IPS DF 19.7 (cell line): ENCODE measurements at places on chromosomes 4 and X.

DNA sequence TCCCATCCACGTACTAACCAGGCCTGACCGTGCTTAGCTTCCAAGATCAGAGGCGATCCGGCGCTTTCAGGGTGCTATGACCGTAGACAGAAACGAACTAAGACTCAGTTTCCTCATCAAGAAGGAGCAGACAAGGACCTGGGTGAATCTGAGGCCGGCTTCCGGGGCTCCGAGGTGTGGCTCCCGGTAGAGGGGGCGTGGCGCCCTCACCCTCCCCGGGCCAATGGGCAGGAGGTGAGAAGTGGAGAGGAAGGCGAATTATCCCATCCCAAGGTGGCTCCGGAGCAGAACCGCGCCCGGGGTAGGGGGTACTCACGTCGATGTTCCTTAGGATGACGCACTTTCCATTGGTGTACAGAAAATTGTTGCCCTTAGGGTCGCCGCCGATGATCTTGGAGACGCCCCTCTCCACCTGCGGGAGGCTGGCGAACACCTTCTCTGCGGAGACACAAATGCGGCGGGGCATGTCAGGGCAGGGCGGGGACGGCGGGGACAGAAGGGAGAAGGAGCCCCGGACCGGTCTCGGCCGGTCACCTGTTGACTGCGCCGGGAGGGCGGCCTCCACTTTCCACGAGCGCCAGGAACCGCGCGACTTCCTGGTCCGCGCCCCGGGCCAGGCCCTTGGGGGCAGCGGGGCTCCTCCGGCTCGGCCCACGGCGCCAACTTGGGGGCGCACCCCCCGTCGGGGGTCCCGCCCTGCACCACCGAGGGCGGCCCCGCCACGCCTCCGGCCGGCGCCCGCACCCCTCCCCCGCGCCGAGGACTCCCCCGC is 616 bp downstream of the WDR1 start:
- DNase-seq, result peak; percentile 23

- DNase-seq, result no peak
Observed at GRCh38 chrX:47144626-47145394, at the start of the genes NDUFB11 and RBM10. Gene NDUFB11 (minus strand): TSS chrX:47144702. CDS start chrX:47144679, 23 bp downstream. Gene RBM10 (plus strand): TSS chrX:47145221. CDS start chrX:47147482, 2,261 bp downstream.

DNA sequence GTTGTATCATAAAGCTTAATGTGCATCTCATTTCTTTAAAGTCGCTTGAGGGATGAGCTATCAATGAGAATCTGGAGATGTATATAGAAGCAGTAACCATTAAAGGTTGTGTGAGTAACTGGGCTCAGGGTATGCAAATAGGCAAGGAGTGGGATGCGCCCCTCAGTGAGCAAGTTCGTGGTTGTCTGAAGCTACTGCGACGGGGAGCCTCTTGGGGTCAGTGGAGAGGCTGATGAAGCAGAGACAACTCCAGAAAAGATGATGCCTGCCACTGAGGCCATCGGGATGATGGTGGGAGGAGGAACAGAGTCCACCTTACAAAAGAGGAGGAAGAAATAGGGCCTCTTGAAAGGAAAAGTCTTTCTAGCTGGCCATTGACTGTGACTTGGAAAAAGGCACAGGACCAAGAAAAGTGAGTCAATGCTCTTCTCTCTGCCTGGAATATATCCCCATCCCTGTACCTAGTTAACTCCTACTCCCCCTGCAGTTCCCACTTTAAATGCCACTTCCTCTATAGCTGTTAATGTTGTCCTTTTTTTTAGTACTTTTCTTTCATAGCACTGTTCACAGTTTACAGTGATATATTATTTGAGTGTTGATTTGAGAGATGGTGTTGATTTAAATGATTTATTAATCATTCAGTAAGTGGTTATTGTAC is 51.4 kb upstream of the LSM6 start:
- DNase-seq, result peak; percentile 20

GRCh38 chrX:78199851-78200250 is 60.4 kb upstream of the TAF9B start:
- DNase-seq, result no peak

DNA sequence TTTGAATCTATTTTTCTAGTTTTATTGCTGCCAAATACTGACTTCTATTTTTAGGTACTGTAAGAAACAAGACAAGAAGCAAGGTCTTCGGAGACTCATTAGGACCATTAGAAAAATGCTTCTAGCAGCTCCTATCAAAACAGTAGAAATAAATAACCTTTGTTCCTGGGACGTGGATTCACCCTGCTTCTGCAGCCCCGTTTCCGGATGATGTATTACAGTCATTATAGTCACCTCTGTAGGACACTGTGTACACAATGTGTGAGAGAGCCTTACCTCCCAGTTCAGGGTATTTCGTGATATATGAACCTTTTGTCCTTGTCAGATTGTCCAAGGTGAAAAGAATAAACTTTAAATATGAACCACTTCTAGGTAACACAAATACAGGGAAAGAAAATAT is 484.0 kb upstream of the TECRL start:
- DNase-seq, result no peak

GRCh38 chrX:18543738-18544137 is 118.3 kb downstream of the CDKL5 start:
- no peak for DNase-seq

- no peak for DNase-seq
Observed at GRCh38 chr4:73729534-73730165, 10.7 kb upstream of the CXCL8 start.

GRCh38 chr4:80015407-80016189 is 57.4 kb downstream of the ANTXR2 start:
- no peak for DNase-seq

GRCh38 chr4:164239976-164240375 is 514.0 kb upstream of the SMIM31 start:
- DNase-seq, result no peak

GRCh38 chr4:143381189-143382118 is 44.8 kb downstream of the GAB1 start:
- no peak for DNase-seq

DNA sequence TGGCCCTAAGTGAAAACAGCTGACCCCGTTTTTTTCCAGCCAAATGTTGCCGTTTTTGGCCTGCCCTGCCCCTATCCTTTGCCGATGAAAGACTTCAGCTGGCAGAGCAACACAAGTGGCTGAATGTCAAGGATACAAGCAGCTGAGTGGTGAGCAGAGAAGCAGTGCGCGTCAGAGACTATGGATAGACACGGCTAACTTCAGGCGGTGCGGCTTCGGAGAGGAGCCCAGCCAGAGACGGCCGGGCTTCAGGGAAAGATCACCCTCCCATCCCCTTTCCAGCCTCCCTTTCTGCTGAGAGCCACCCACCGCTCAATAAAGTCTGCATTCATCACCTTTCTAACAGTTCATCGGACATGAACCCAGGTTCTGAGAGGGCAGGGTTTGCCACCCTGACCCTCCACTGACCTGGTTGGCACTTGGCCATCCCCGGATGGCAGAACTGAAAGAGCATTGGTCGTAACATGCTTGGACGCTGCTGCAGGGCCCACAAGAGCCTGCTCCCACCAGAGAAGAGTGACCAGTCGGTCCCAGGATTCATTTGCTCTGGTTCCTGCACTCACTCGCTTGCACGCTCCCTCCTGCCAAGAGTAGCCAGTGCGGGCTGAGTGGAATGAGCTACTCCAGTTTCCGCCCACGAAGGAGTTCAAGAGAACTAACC is 125.8 kb downstream of the PPEF1 start:
- DNase-seq, result no peak

DNA sequence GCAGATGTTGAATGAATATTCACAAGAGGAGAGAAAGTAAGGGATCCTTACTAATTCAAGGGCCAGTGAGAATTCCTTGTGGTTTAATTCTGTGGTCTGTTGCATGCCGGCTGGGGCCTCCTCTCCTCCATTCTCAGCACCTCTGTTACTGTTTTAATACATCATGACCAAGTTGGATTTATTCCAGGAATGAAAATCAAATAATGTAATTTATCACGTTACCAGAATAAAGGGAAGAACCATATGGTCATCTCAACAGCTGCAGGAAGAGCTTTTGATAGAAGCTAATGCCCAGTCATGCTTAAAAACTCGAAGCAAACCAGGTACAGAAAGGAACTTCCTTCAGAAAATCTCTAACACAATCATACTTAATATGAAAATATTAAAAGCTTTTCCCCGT is 54.1 kb downstream of the GRK4 start:
- no peak for DNase-seq

- no peak for DNase-seq
Observed at GRCh38 chr4:182973941-182974340, 56.8 kb upstream of the DCTD start.

GRCh38 chr4:180350901-180351300 is 1892.3 kb upstream of the TENM3 start:
- DNase-seq, result no peak

DNA sequence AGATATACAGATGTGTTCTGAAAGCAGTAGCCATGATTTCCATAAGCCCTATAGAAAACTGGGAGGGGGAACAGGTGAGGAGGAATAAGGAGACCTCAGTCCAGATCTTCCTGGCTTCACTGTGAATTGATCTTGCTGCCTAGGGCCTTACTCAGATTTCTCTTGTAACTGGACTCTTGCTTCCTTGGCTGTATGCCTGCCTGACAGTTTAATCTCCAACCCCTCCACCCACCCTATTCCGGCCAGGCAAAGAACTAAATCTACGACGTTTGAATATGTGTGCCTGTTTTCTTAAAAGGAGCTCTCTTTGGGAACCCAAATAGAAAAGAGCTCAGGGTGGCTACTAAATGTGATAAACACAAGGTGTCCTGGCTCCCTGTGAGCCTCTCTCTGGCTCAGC is 173.0 kb downstream of the GPC3 start:
- DNase-seq, result no peak

DNA sequence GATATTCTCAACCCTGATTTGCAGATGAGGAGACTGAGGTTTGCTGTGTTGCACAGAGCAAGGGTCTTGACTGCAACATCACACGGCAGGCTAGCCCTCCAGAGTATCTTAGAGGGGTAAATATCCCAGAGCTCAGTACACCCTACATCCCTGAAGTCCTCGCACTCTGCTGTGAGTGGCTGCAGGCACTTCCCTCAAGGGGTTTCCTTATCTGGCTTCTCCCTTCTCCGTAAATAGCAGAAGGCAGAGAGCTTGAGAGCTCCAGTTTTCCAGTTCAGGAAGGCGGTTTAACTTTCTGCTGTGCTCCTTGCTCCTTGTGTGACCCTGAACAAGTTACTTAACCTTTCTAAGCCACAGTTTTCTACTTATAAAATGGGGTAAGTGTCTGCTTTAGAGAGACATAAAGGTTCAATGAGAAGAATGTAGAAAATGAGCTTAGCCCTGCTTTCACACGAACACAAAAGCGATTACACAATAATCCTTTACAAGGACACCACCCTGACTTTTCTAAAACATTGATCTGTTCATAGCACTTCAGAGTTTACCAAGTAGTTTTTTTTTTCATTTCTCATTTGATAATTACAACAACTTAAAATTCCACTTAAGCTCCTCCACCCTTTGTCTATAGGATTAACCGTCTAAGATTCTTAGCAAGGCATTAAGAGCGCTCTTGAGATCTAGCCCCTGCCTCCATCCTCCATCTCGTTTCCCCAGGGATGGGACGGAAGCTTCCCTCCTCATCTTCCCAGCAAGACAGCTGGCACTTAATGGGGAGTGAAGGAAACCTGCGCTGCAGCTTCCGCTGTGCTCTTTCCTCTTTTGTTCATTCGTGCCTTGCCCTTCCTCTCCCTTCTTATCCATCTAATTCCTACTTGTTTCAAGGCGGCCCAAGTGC is 68.4 kb downstream of the TAPT1 start:
- DNase-seq, result no peak

DNA sequence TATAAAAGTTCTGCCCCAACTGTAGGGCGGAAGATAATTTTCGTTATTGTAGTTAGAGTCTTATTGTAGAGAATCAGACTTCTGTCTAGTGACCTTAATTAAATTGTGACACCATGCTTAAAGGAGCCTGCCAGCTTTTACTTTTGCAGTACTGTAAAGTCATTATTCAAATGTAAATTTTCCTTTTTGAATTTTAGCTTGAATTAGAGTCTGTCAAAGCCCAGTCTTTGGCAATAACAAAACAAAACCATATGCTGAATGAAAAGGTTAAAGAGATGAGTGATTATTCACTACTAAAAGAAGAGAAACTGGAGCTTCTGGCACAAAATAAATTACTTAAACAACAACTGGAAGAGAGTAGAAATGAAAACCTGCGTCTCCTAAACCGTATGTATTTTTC is 21.8 kb downstream of the OFD1 start:
- no peak for DNase-seq

DNA sequence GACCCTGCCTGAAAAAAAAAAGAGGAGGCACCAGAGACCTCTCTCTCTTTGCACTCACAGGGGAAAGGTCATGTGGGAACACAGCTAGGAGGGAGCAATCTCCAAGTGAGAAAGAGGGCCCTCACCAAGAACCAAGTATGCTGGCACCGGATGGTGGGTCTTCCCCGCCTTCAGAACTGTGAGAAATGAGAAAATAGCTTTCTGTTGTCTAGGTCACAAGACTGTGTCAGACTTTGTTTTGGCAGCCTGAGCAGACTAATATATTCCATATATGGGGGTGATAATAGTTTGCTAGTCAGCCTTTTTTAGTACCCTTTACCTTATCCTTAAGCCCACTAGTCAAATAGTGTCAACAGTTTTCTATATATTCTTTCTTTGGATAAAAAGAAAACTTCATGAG is 193.0 kb downstream of the TRIML1 start:
- no peak for DNase-seq

DNA sequence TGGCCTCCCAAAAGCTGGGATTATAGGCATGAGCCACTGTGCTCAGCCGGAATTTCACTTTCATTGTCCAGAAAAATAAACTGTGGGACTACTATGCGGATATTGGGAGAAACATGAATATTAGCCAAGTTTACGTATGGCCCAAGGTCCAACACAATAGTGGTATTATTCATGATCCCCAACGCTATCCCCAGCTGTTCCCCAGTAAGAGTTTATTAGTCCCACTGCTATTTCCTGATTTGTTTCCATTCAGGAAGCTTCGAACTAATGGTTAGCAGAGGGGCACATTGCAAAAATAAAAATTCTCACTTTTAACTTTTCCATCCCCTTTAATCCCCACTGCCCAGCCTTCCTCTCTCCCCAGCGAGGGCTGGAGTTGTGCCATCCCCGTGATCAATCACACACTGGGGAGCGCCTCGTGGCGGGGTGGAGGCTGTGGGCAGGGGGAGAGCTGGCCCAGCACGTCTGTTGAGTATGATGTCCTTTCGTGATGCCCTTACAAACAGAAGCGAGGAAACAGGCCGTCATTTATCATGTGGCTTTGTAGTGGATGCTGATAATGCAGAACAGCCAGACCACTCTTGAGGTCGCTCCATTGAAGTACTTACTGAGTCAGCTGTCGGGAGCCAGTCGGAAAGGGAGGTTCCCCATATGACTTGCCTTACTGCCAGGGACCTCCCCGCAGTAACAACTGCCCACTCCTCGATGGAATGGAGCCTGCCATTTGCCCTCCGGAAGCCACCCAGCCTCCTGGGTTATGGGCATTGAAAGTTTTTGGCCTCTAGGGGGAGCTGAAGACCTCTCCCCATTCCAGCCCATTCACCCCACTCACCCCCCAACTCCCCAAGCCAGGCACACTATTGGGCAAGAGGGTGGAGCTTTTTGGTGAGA is 117.0 kb downstream of the KDR start:
- no peak for DNase-seq

GRCh38 chr4:84809946-84810345 is 156.5 kb downstream of the WDFY3 start:
- no peak for DNase-seq

- DNase-seq, result no peak
Observed at GRCh38 chr4:139826426-139826825, 160.8 kb downstream of the MGST2 start.

GRCh38 chr4:43242606-43243005 is 350.1 kb downstream of the GRXCR1 start:
- no peak for DNase-seq
